Suppressor macrophage treated with lipopolysaccharide for 4 hours (primary cell): ENCODE measurements at places on chromosomes 6 and 20.

GRCh38 chr20:56808117-56808725 is 179.1 kb downstream of the TFAP2C start:
- DNase-seq = no peak

- no peak for DNase-seq
These were observed 69.8 kb downstream of the MYB start for GRCh38 chr6:135250751-135251497.

- DNase-seq = no peak
These were observed 26.3 kb downstream of the SAMHD1 start for GRCh38 chr20:36925234-36925633.

GRCh38 chr20:34210271-34210670 is 31.0 kb upstream of the ASIP start:
- DNase-seq = no peak

DNA sequence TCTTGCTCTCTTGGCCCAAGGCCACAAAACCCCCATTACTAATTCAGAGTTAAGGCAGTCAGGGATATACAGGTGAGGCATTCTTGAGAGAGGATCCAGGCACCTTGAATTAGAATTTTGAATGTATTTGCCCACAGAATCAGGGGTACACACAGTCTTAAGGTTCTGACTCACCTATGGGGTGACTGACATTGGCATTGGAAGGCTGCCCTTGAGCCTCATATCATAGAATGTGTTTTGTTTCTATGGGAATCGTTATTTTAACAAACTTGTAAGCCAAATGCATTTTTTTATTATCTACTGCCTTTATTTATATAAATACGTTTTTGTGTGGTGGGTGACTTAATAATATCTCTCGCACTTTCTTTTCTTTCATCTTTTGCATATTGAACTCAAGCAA is 218.6 kb upstream of the CITED2 start:
- no peak for DNase-seq

DNA sequence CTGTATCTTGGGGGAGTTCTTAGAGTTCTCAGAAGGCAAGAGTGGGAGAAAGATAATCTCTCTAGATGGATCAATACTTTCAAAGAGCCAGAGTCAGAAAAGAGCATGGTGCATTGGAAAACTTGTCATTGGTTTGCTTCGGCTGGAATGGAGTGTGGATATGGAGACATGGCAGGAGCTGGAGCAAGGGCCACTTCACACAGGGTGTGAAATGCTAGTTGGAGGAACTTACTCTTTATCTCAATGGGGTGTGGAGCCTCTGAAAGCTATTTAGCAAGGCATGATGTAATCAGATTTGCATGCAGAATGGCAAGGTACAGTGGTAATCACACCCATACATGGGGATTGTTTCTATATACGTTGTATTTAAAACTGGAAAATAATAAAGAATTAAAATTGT is 31.5 kb upstream of the PAQR8 start:
- no peak for DNase-seq

GRCh38 chr6:8181160-8181881 is 79.0 kb upstream of the EEF1E1 start:
- peak; percentile 21 for DNase-seq

- DNase-seq = no peak
These were observed 23.0 kb upstream of the IER3 start for GRCh38 chr6:30767158-30767943.

GRCh38 chr6:133396233-133396983 is 155.3 kb downstream of the EYA4 start:
- no peak for DNase-seq

- no peak for DNase-seq
These were observed 57.2 kb upstream of the IRAK1BP1 start for GRCh38 chr6:78810146-78810545.

GRCh38 chr6:88884361-88884760 is 79.1 kb downstream of the RNGTT start:
- DNase-seq = no peak

- DNase-seq = peak; percentile 52
These were observed 1.1 kb downstream of the CTSA start for GRCh38 chr20:45892049-45892825.

- no peak for DNase-seq
These were observed 48.1 kb downstream of the CHMP4B start for GRCh38 chr20:33859157-33859695.

- DNase-seq = no peak
These were observed 775 bp upstream of the TTLL2 start for GRCh38 chr6:167324111-167324510.

DNA sequence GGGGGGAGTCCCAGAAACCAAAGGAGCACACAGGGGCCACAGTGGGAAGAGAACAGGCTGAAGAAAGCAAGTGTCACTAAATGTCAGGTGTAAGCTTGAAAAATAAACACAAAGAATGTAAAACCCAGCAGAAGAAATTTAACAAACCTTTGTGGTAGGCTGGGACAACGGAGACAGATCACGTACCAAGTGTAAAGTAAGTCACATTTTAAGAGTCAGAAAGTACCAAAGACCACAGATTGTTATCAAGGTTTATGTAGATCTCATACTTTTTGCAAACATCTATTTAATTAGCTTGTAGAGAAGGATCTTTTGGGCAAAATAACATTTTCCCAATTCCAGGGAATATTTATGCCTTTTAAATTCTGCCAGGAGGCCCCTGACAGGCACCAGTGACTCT is 1.6 kb downstream of the CLIC5 start:
- DNase-seq = no peak

GRCh38 chr6:139582956-139583355 is 208.5 kb upstream of the CITED2 start:
- no peak for DNase-seq

- peak; percentile 3 for DNase-seq
These were observed 4.5 kb downstream of the PI3 start for GRCh38 chr20:45179166-45179565.

DNA sequence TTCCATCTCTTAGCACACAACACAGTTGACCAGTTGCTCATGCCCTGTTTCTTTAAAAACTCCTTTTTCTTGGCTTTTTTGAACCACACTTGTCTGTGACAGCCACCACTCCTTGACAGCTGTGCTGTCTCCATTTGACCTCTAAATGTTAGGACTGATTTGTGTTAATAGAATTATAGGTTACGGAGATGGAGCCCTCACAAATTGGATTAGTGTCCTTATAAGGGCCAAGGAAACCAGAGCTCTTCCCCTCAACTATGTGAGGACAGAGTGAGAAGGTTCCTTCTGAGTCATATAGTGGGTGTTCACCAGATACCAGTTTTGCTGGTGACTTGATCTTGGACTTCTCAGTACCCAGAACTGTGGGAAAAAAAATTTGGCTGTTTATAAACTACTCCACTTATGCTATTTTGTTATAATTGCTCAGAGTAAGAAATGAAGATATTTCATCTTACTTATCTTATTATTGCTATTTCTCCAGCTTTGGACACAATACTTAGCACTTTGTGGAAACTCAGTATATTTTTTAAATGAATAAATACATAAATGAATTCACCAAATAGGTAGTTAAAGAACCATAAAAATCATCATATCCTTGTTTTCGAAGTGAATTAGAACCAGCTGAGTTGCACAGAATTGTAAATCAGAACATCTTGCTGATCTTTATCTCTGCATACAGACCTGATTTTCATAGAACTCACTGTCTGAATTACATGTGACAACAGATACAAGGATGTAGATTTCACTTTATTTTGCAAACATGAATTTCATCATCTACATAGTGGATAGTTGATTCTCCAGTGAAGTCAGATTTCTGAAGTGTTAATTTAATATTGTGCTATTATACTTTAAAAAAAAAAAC is 598.5 kb upstream of the IRAK1BP1 start:
- DNase-seq = no peak

DNA sequence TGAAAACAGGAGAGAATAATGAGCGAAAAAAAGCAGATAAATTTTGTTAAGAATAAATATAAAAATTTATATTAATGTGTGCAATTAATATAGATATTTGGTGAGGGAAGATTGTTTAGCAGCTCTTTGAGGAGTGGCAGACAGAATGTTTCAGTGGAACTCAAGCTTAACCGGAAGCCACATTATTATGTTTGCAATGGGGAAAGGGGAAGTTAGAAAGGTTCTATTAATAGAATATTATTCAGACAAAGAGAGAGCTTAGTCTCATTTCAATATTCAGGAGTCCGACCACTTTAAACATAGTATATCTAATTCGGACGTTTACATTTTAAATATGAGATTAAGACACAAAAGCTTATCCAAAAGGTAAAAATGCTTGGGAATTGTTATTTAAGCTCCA is 81.6 kb upstream of the KHDRBS2 start:
- peak; percentile 37 for DNase-seq

GRCh38 chr6:144094731-144095133 is 641 bp downstream of the SF3B5 start:
- no peak for DNase-seq

GRCh38 chr6:2085657-2086056 is 159.7 kb downstream of the GMDS start:
- no peak for DNase-seq

DNA sequence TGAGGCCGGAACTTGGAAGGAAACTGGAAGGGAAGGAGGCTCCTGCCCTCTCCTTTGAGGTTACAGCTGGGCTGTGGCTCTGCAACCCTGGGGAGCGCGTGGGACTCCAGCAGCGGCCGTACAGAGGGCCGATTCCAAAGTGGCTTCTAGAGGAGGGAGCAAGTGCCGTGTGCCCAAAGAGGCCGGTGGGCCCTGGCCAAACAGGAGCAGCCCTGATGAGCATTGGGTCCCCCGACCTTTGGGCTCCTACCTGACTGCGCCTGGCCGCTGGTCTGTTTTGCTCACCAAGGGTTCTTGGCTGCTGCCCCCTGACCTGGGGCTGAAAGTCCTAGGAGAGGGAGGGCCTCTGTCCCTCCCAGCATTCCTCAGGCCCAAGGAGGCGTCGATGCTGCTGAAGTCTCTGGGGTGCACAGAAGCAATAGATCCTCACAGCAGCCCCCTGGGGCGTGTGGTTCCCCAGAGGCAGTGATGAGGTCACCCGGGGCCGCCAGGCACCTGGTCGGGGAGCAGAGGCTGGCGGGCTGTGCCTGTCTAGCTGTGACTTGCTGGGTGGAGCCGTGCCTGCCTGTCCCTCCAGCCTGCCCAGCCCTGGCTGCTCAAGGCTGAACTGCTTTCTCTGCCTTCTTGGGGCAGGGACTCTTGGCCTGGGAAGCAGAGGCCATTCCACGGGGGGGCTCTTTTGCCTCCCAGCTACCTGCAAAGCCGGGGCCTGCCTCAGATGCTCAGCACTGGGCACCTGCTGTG is 9.8 kb downstream of the RBM38 start:
- no peak for DNase-seq

DNA sequence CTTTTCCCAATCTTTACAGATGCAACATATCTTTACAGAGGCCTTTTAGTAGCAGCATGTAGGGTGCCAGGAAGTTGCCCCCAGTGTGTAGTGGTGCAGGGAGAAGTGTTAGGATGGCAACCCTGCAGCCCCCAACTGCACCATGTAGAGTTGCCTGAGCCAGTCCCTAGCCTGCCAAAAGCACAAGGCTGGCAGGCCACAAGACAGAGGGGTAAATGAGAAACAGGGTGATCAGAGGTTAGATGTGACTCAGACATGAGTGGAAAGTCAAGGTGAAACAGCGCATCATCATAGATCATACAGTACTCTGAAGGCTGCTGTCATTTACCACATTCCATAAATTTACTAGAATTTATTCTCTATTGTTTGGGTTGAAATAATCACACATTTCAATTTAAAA is 467.5 kb downstream of the PRKN start:
- DNase-seq = no peak

DNA sequence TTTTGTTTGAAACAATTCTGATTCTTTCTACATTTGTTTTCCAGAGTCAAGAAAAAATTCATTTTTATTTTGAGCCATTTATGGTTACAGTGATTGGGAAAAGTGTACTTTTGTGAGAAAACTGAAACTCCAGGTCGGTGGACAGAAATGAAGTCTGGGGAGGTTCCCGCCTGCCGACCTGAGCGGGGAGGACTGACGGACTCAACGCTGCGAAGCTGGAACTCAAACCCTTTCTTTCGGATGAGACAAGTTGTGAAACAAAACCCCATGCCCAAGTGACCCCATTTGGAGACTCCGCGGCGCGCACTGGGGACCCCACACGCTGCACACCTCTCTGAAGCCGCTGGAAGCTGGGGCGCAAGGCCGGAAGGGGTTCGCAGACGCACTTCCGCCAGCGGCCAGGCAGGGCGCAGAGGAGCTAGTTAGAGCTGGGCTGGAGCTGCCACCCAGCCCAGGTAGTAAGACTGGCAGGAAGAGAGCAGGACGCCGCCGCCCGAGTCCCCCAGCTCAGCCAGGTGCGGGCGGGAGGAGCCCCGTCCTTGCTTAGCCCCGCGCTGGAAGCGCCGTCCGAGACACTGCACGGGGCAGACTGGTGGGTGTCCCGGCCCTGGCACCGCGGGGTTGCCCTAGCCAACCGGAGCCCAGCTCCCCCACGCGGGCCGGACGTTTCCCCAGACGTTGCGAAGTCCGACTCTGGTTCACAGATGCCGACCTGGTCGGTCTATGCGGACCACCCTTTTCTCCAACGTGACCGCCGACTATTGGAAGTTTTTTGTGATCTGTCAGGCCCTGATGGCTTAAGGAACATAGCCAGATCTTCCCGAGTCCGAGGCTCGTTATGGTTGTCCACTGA is 19.8 kb upstream of the ZSCAN16 start:
- DNase-seq = peak; percentile 74

GRCh38 chr20:33684533-33685327 is 1.5 kb downstream of the E2F1 start:
- no peak for DNase-seq

DNA sequence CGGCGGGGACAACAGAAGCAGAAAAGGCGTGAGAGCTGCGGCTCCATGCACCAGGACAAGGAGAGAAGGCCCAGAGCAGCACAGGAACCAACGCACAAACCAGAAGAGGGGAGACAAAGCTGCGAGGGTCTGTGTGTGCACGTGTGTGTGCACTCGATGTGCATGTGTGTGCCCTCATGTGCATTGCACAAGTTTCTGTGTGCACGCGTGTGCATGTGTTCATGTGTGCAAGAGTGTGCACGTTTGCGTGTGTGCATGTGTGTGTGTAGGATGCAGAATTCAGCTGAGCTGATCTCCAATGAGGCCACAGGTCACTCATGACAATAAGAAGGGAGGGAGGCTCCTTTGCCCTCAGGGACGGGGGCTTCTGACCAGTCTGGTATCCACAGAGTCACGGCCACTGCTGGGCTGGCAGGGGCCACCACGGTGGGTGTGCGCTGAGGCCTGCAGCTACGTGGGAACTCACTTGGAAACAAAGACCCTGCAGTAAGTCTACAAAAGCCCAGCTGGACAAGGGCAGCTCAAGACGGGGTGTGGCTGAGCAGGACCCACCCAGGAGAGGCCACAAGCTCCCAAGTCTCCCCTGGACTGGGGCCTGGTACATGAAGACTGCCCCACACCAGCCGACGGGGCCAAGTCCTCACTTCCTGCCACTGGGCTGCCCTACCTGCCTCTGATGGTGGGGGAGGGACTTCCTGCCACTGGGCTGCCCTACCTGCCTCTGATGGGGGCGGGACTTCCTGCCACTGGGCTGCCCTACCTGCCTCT is 48.1 kb upstream of the CHRNA4 start:
- no peak for DNase-seq
